ENCODE measurements at places on chromosomes 3 and 15.

DNA sequence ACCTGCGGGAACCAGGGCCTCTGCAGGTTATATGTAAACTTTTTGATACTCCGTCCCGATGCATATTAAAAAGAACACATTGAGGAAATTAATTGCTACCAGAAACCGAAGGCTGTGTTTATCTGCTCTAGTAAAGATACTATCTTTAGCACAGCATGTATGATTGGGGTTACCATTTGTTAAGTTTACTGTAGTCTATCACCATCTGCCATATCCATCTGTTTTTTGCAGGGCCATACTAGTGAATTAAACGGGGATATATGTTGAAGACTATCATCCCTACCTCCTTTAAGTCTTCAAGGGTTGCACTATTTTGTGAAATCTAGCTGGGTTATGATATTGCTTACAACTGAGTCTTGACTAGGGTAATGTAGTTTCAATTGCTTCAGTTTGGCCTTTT, 597.0 kb downstream of the SQOR start:
- no peak for DNase-seq

- no peak for DNase-seq
These were observed 180.1 kb downstream of the RORA start for GRCh38 chr15:61049028-61049427.

GRCh38 chr3:114058646-114059045, 2.1 kb downstream of the QTRT2 start:
- no peak for DNase-seq

DNA sequence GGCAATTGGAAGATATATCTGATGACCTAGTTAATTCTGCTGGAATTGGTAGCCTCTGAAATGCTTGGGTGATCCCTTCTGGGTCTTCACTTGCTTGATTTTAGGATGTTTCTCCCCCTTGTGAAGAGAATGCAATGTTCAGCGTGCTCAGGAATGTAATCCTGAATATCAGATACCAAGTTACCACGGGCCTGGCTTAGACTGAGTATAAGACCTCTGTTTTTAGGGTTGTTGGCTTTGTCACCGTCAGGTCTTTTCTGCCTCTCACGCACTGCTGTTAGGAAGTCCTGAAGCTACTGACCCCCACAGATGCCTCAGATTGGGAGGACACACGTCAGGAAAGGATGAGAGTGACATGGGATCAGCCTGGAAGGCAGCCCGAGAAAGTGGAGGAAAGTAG, 198.5 kb downstream of the CDIN1 start:
- no peak for DNase-seq

- no peak for DNase-seq
These were observed 100.9 kb downstream of the PGPEP1L start for GRCh38 chr15:98906712-98907083.

DNA sequence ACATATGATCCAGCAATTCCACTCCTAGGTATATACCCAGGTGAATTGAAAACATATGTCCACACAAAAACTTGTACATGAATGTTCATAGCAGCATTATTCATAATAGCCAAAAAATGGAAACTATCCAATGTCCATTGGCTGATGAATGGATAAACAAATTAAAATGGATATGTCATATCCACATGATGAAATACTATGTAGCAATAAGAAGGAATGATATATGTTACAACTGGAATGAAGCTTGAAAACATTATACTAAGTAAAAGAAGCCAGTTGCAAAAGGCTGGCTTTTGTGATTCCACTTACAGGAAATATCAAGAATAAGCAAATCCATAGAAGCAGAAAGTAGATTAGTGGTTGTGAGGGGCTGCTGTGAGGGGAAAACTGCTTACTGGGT, 33.7 kb downstream of the BNC1 start:
- no peak for DNase-seq

GRCh38 chr3:143171141-143171980, 51.8 kb downstream of the CHST2 start:
- DNase-seq: no peak

DNA sequence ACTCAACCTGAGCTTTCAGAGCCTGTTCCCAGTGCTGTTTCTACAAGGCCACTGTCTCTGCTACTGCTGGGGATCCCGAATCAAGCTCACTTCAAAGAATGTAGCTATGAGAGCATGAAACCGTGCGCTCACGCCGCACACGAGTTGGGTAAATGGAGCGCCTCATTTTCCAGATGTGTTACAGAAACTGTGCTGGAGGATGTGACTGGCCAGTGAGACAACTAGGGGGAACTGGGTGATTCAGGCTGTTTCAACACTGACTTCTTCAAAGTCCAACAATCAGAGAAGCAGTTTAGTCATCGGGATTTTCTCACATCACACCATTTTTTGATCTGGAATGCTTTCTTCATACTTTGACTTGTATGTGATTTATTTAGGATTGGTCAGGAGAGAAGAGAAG, 3.5 kb downstream of the ZNF710 start:
- no peak for DNase-seq

DNA sequence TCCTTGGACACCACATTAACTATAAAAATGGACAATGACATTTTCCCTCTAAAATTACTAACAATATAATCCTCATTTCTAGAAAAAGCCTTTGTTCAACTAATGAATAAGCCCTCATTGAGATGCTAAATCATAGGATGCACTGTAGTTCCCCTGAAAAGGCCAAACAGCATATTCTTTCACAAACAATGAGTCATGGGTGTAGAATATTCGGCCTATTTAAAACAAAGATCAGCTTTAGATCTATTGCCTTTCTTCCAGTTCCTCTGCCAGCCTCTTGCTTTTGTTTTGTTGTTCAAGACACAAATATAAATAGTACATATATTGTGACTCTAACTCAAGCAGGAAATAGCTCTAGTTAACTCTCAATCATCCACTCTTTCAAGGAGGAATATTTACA, 82.5 kb downstream of the ADAM10 start:
- no peak for DNase-seq

GRCh38 chr3:12226031-12226430, 62.8 kb upstream of the PPARG start:
- DNase-seq: no peak

DNA sequence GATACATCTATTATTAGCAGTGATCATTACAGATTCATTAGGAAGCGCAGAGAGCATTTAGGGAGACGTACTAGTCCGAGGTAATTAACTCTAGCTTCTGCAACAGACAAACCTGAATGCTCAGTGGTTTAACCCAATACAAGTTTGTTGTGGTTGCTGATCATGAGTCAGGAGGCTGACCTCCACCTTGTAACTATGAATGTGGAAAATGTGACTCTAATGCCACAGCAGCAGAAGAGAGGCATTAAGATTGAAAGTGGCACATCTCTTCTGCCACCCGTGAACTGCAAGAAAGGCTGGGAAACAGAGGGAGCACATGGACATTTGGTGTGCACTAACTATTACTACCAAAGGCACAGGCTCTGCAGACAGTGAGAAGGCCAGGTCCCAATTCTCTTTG, 71.2 kb upstream of the C3orf80 start:
- no peak for DNase-seq

DNA sequence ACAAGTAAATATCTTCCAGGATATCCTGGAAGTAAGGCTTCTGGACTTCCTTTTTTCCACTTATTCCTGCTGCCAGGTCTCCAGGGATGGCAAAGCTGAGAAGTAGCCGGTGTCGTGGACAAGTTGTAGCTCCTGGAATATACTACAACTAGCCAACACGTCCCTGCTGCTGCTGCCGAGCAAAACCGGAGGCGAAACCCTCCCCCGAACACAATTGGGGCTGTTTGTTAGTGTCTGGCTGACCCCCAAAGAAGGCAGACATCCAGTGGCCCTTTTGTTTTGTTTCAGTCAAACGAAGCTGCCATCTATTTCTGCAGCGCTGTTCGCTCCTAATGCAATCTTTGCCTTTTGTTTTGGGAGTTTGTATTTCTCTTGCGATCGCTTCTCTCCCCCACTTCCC, 45.3 kb upstream of the EIF5A2 start:
- no peak for DNase-seq

DNA sequence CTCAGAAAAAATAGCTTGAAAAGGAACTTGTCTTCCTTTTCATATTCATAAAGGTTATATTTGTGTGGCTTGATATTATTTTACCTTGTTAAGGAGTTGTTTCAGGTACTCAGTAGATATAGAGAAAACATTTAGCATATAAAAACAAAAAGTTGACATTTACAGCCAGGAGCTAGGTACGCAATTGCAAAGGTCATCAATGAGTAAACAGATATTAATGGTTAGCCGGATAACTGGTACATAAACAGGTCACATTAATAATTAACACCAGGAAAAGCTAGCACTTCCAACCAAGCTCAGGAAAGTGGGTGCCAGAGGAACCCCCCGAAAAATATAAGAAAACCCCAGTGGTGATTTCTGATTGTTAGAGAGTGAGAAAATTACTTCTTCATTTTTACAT, 146.6 kb upstream of the NR2F2 start:
- DNase-seq: no peak

Measured in stimulated activated CD4-positive, alpha-beta T cell treated with anti-CD3 and anti-CD28 coated beads, Interleukin-1b, Interleukin-23, amount 100 ng/mL, for 1 hour (primary cell).